ENCODE measurements at places on chromosomes 2 and 18.

DNA sequence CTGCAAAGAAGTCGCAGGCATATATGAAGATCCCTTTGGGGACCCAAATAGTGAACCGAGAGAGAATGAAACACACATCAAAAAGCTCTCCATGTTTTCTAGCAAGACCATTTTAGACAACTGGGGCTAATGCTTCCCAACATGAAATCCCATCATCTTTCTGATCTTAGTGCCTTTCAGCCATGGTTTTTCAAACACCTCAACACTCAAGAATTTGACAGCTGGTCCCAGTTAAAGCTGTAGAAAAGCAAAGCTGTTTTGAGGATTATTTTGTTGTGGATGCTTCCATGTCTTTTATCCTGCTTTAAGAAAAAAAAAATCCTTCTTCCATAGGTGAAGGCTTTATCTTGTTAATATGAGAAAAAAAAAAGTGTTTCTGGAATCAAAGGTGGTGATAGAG, 259.1 kb downstream of the STK39 start:
- no peak for DNase-seq

DNA sequence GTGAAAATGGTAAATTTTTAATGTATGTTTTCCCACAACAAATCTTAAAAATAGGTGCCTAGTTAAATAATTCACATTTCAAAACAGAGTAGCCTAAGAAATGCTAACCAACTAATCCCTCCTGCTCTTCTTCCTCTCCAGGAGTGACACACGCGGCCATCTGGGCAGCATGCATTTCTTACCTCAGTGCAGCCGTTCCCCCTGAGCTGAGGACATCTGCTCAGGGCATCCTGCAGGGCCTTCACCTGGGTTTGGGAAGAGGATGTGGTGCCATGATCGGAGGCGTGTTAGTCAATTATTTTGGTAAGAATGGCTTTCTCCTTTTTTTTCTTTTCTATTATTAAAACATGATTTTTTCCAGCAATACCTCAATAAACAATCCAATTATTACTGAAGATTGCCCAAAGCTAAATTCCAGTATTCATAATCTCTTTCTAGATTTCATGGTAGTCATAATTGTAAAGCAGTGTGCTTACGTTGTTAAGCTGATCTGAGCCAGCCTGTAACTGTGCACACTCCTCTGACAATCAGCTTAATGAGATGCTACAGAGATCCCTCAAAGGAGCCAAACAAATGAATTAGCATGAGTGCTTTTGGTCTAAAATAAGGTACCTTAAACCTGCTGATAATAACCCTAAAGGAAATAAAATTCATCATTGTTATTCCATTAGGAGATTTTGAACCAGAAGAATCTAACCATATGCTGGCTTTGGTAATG, 45.8 kb downstream of the NEMP2 start:
- DNase-seq = no peak

DNA sequence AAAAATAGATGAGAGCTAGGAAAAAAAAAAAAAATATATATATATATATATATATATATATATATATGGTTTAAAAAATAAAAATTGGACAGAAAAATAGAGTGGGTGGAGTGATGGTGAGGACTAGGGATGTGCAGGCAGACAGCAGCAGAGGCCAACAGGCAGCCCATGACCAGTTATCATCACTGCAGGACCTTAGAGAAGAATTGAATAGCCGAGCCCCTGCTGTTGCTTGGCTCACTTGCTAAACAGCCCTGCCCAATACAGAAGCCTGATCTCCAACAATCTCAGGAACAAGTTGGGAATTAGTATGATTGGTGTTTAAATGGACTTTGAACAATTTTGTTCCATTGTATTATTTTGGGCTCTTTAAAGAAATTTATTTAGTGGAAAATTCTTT, 967.5 kb upstream of the PIK3C3 start:
- no peak for DNase-seq

DNA sequence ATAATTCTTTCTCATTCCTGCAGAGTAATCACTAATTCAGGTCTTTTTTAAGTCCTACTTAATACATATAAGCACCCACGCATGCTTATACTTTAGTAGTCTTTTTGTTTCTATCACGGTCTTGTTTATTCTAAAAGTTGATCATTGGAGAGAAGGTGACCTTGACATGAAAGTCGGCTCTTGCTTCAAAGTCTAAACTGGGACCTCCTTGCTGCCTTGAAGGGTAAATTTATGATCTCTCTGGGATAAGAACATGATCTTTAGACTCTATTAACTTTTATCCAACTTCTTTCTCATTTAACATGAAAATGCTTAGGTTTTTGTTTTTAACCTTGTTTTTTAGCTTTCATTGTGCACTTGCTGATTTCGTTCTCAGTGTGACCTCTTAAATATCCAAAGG, 792.3 kb downstream of the DPP10 start:
- DNase-seq = no peak

DNA sequence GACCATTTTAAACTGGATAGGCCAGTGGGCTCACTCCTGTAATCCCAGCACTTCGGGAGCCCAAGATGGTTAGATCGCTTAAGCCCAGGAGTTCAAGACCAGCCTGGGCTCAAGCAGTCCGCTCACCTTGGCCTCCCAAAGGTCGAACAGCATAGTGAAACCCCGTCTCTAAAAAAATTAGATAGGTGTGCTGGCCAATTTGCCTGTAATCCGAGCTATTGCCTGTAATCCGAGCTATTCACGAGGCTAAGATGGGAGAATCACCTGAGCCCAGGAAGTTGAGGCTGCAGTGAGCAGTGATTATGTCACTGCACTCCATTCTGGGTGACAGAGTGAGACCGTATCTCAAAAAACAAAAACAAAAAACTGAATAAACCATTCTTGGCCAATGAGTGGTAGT, 52.6 kb upstream of the EMILIN2 start:
- no peak for DNase-seq

DNA sequence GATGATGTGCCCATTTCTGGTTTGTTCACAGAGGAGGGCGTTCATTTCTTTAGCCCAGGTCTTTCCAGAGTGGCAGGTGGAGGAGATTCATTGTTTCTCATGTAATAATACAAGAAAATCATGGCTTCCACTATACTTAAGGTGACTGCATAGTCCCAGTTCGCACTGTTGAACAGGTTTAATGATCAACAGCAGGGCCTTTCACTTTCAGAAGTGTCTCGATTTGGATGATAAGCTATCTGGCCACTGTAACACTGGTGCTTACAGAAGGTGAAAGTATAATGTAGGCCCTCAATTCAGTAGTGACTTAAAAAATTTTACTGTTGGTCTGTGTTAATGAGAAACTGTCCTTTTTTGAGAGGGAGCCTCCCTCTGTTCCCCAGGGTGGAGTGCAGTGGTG, 1.4 kb downstream of the RMC1 start:
- no peak for DNase-seq

DNA sequence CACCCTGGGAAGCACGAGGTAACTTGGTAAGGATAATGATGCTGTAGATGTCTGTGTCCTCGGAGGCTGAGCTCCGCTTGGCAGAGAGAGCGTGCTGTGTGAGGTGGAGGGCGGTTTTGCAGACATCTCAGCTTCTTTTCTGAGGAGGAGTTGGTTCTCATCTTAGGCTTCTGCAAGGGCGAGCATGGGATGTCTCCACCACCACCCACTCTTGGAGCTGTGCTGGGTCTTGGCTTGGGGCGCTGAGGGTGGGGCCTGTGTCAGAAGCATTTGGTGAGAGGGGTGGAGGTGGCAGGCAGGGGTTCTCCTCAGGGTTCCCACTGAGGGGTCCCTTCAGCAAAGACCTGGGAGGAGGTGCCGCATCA, 9.2 kb downstream of the OXER1 start:
- DNase-seq = no peak

- DNase-seq = no peak
These were observed 235.2 kb upstream of the PIK3C3 start for GRCh38 chr18:41719808-41720207.

- DNase-seq = no peak
These were observed 26.4 kb upstream of the NRP2 start for GRCh38 chr2:205655779-205656456.

Measured in NCI-H1694 (cell line).